AG04449 (cell line): ENCODE measurements at places on chromosomes 16 and 17.

DNA sequence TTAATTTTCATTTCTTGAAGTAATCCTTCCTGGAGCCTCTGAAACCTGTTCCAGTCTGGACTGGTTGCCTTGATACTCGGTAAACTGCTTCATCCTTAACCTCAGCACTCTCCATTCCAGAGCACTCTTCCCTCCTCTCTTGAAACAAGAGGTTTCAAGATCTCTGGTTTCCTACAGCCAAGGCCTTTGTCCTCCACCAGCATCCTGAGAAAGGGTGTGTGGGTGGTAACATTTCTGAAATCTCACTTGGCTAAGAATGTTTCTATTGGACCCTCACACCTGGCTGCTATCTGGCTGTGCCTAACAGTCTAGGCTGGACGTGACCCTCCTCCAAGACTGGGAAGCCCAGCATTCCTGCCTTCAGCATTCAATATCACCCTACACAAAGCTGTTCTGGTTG is 99.7 kb downstream of the CYTH1 start:
- DNase-seq: no peak

DNA sequence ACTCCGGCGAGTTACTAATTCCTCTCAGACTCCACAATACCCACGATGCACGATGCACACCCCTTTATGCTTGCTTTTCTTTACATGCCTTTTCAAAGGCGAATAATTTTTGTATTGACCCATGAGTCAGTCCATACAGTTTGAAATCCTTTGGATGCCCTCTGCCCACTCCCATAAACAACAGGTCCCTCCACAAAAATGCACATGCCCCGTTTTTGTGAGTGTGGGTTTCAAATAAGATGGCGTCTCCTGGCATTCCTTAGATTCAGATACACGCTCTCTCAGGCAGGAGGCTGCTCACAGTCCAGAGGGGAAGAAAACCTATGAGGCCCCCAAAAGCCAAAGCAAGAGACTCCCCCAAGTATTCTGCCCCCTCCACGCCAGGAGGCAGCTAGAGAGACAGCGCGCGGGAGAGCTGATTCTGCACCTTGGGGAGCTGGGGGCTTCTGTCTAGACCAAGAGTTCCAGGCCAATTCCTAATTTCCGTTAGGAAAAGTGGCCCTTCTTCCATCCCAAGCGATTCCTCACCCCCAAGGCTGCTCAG is 19.6 kb upstream of the HOXB9 start:
- no peak for DNase-seq

DNA sequence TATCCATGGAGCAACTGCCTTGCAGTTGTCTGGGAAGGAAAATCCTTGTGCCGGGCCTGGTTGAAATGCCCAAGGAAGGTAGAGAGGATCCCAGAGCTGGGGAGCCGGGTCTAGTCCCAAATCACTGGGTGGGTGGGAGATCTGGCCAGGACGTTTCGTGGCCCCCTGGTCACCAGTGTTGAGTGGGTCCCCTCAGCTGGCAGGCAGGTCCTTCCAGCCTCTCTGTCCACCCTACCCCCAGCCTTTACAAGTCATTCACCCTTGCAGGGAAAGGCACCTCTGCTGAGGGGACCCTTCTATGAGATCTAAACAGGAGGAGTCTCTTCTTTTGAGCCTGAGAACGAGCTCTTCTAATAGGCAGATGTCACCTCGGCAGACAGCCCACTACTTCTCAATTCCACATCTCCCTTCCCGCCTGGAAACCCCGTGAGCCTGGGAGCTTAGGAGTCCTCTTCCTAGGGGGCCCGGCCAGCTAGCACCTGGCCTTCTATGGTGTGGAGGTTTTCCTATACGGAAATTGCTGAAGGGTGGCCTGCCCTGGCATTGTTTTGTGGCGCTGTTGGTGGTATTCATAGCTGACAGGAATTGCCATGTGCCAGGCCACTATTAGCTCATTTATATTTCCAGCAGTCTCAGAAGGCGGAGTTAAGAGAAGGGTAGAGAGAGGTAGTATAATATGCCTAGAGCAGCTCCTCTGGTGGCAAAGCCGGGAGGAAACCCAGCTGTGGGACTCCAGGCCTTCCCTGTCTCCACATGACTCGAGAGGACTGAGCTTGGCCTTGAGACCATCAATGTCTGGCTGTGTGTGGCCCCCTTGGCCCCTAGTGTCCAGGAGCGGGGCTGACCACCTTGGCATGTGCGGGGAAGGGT is 13.3 kb downstream of the MPRIP start:
- no peak for DNase-seq

DNA sequence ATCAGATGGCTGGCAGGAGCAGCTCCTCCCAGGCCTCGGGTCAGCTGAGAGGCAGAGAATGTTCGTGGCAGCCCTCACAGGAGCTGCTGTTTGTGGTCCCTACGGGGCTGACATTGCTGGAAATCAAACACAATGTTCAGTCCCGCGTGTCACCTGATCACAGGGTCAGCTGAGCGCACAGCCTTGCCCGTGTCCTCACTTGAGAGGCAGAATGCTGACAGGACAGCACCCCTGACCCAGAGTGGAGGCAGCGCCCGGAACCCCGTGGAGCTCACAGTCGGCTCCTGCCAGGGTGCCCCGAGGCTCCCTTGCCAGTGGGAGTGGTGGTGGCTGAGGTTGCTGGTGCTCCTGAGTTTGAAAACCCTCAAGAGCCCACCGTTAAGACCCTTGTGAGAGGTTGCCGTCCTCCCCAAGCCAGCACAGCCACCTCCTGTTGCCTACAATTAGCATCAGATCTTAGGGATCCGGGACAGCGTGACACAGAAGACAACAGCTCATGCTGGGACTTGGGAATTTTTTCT is 3.6 kb upstream of the CHMP6 start:
- no peak for DNase-seq

DNA sequence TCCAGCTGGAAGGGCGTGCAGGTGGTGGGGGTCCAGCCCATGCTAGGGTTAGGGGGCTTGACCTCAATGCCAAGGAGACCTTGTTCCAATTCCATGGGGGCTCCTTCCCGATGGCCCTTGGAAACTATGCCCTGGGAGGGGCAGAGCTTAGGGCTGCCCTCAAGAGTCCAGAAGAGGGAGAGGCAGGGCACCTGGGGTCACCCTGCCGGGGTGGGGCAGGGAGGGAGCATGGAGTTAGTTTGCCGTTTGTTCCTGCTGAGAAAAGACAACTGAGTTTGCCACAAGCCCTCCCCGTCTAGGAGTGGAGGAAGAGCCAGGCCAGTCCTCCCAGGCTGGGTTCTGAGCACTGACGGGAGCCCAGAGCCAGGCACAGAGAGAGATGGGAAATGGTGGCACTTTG is 21.4 kb downstream of the MMP15 start:
- no peak for DNase-seq

- no peak for DNase-seq
Observed at GRCh38 chr16:22375963-22376640, 1.7 kb upstream of the CDR2 start.

- no peak for DNase-seq
Observed at GRCh38 chr16:78768718-78769117, 669.3 kb downstream of the WWOX start.
